ENCODE measurements at places on chromosomes 2 and 18.

GRCh38 chr2:169767243-169767888 lies 31.3 kb upstream of the SSB start:
- DNase-seq = peak; percentile 17

DNA sequence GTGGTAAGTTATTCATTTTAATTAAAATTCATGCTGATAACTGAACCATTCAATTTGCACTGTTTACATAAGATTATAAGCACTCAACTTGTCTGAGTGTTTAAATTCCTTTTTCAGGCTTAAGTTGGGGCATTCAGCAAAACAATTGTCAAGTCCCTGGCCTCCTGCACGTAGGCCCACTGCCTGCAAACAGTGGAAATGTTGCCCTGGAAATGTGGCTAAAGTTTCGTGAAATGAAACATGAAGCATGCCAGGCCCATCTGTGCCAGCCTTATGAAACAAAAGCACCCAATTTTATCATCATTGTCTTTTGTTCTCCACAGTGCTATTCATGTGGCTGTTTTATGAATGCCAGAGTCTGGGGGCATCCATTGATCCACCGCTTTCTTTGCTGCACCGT lies 163.7 kb downstream of the PTGR3 start:
- no peak for DNase-seq

DNA sequence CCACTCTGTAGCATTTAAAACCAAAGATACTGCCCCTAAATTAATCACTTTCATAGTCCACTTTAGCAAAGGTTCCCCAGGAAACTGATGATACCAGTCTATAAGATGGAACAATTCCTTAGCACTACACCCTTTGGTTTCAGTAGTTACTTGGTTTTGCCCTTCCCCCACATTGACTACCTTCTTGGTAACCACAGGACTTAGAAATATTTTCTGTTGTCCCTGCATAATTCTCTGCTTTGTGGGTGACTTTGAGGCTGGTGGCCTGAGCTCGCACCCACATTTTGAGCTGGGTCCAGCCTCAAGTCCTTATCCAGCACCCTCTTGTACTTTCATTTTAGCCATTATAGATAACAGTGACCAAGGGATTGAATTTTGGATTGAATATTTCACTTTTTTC lies 23.1 kb downstream of the ELP2 start:
- DNase-seq = no peak

- no peak for DNase-seq
Measured at GRCh38 chr2:181902625-181903024, 11.1 kb downstream of the ITPRID2 start.

DNA sequence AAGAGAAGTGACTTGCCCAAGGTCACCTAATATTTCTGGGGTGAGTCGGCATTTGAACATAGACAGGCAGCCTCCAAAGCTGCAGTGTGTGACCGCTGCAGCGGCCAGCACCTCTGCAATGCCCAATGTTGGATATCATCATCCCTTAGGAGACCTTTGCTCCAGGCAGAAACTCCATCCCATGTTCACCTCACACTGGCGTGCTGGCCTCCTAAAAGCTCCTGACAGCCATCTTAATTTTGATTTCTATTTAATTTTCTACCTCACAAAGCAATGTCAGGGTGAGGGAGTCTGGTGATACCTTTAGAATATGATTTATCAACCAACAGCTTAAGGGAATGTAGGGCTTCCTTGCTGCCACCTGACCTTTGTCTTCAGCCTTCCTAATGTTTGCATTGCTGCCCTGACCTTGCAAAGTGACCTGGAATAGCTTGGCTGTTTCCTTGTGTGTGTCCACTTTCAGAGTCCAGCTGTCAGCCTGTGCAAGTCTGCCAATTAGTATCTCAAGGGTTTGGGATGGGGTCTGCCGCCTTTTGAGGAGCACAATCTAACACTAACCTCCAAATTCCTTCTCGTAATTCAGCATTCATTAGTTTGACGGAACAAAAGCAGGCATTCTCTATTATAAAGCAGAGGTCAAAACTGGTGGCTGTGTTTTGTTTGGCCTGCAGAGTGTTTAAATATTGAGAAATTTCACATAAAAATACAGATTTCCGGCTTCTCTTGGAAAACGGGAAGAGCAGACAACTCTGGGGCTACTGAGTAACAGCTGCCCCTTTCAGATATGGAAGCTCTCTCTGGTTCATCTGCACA lies 127.6 kb downstream of the PLEKHM3 start:
- no peak for DNase-seq

- no peak for DNase-seq
Measured at GRCh38 chr18:79559436-79559835, 120.2 kb upstream of the CTDP1 start.

GRCh38 chr2:130328710-130329109 lies 14.0 kb upstream of the IMP4 start:
- no peak for DNase-seq

DNA sequence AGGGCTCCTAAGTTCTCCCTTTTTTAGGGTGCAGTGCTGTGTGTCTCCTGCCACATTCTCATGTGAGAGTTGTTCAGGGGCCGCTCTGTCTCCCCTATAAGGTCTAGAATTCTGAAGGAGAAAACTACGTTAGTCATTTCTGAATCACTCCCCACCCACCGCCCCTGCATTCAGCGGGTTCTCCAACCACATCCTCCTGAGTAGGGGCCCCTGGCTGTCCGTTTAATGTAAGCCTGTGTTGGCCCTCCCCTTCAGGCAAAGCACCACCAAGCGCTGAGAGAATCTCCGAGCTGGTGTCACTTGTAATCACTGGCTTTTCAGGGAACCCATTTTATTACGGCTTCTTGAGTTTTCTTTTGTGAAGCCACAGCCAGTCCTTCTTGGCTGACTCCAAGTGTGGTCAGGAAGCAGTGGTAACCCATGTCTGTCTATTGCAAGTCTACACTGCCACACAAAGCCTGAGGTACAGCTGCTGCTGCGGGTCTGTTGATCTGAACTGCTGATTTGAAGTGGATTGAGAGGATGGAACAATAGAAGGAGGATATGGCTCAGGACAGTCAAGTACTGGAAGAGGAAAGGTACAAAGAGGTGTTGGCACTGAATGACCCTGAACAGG lies 16.9 kb downstream of the LCT start:
- DNase-seq = peak; percentile 95

GRCh38 chr2:72917138-72917876 lies at the start of gene EMX1:
EMX1 (plus strand) TSS chr2:72917519; CDS start chr2:72917853, 334 bp downstream.
- peak; percentile 16 for DNase-seq

DNA sequence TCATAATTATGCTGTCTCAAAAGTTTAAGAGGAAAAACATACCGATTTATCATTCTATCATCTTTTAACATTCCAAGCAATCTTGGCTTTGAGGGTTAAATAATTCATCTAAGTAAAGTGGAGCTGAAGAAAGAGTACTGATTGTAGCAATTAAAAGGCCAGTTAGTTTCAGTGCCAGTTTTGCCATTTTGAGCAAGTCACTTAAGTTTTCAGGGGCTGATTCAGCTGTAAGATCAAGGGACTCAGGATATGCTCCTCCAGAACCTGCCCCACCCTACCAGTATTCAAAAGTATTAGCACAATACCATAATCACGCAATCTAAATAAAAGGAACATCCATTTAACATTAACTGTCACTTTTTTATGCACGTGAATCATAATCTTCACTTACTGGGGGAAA lies 1.9 kb downstream of the SS18 start:
- DNase-seq = no peak

DNA sequence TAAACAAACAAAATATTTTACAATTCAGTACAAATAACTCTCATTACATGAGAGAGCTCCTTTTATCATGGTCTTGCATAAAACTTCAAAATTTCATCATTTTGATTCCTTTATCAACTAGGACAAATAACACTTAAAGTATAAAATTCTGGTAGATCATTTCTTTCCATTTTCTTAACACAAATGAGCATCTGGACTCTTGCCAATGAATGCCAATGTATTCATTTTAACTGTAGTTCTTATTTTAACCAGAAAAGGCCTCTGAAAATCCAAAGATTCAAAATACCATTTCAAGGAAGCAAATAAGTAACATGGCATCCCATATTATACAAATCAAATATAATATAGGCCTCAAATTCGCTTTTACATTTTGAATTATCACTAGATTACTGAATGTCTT lies 13.8 kb upstream of the POU3F3 start:
- DNase-seq = no peak
